Activated naive CD4-positive, alpha-beta T cell (primary cell): ENCODE measurements at places on chromosomes 2 and 18.

DNA sequence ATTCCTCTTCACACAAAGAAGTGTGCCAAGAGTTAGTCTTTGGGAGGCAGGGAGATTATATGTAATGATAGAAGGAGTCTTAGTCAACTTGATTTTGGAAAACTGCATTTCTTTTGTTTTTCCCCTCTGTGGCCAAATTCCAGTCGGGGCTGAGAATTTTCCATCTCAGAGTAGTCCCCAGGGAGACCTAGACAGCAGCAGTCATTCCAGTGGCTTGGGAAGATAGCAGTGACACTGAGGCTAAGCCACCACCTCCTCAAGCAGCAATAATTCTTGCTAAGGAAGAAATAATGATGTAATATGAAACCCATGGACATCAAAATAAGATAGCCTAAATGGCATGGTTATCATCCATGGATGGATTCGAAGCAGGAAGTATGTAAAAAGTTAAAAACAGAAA lies 21.0 kb upstream of the CCDC141 start:
- DNase-seq = no peak

DNA sequence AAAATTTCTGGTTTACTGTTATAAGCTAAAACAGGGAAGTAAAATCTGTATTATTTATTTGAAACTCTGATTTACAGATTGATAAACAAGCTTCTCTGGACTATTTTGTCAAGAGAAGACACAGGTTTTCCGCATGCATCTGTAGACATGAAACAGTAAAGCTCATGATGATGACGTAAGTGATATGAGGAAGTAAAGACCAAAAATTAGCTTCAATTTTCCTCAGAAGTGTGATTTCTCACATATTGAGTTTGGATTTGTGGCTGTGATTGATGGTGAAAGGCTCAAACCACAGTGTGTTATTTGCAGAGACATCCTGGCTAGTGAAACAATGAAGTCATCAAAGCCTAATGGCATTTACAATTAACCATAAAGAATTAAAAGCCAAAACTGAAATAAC lies 12.6 kb upstream of the LONRF2 start:
- DNase-seq = no peak

DNA sequence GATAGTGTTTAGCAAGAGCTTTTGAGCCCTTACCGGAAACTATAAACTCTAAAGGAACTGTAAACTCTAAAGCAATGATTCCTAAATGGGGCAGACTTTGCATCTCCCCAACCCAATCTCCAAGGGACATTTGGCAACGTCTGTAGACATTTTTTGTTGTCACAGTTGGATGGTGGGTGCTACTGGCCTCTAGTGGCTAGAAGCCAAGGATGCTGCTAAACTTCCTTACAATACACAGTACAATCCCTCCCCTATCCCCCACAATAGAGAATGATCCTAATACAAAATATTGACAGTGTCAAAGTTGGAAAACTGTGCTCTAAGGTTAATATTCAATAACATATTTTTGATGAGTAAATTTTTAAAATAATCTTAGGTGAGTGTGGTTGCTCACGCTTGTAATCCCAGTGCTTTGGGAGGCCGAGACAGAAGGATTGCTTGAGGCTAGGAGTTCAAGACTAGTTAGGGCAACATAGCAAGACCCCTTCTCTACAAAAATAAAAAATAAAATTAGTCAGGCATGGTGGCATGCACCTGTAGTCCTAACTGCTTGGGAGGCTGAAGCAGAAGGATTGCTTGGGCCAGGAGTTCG lies 66.7 kb downstream of the PTPN4 start:
- DNase-seq = no peak

DNA sequence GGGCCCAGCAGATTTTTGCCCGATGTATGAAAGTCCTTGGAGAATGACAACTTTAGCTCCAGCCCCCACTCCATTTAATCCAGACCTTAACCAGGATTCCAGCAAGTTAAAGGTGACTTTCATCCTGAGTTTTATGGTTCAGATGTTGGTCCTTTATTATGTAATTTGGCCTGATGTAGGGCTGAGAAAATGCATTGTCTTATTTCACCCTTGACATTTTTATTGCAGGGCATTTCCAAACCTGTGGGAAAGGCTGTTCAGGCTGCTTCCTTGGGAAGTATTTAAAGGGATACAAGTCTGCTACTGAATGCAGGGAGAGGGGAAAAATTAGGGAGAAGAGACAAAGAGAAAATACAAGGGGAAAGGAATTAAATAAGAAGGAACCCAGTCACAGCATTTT lies 48.8 kb downstream of the ASB1 start:
- DNase-seq = no peak

- DNase-seq = peak; percentile 86
These were observed 405 bp downstream of the SP3 start for GRCh38 chr2:173964565-173965371.

DNA sequence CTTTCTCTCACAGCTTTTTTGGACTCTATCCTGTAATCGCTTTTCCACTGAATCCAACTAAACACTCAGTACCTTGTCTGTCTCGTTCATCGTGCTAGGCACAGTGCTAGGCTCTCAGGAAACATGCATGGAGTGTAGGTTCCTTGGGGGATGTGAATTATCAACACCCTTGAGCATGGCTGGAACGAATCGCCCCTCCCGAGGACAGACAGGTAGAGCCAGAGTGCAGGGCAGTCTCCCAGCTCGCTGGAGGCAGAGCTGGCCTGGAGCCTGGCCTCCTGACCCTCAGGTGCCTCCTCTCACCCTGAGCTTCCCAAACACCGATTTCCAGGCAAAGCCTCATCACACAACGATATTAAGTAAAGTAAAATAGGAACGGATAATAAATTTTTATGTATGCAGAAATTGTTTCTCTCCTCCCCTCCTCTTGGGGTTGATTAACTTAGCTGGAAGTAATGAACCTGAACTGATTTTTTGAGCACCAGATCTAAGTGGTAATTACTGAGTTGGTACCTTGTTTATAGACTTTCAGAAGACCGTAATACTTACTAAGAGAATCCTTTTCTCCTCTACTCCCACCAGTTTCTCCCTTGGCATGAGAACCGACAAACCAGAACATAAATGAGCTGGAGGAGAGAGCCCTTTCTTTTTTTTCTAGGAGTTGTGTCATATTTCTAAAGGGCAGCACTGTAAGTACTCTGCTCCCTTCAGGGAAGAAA lies 90.5 kb downstream of the MSH2 start:
- no peak for DNase-seq

DNA sequence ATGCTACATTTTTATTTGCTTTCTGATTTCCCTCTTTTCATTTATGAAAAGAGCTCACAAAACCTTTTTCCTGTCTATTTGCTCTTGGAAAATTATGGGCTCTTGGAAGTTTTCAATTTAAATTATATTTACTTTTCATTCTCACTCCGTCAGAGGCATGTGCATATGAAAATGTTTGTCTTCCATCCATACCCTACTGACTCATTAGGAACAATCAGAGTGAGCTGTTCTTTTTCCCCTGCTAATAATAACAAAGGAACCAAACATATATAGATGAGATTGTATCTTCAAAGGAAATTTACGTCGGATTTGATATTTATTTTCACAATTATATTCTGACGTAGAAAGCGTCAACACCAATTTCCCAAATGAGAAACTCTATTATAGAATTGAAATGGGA lies 1101.2 kb downstream of the TSN start:
- DNase-seq = no peak

DNA sequence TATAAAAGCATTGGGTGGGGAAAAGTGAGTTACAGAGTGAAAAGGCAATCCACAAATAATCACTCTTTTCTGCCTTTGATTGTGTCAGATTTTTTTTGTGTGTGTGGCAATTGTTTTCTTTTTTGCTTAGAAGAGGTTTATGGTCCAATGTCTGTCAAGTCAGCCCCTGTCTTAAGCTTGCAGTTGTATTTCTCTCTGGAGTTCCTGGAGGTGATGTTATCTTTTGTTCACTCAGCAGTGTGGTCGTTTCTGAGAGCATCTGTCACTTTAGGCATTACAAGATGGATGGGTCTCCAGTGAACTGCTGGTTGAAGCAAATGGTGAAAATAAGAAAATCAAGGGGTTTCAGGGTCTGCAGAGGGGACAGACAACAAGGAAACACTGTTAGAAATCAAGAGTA lies 121.3 kb downstream of the GREB1L start:
- DNase-seq = no peak

DNA sequence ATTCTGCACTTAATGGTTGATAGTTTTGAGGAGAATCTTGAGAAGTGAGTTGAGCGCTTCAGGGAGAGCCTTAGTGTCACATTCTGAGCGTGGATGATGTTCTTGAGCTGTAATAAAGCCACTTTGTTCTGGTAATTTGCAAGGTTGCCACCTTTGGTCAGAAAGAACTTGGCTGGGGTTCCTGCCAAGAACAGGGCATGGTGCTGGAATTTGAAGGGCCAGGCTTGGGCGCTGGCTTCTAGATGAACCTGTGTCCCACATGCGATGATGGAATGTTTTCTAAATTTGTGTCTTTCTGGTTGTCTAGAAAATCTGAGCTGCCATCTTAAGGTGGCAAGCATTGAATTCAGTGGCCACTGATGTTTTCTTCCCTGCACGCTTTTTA lies 124.1 kb upstream of the EML6 start:
- no peak for DNase-seq

- no peak for DNase-seq
These were observed 229.6 kb upstream of the ID2 start for GRCh38 chr2:8452296-8452695.

GRCh38 chr18:49725809-49726674 lies 87.3 kb downstream of the ACAA2 start:
- DNase-seq = no peak

- no peak for DNase-seq
These were observed 17.7 kb upstream of the ACOXL start for GRCh38 chr2:110714452-110715224.

- no peak for DNase-seq
These were observed 410.3 kb downstream of the LRATD1 start for GRCh38 chr2:15042801-15043217.

- DNase-seq = no peak
These were observed 196.0 kb downstream of the PAX3 start for GRCh38 chr2:222102575-222103349.

GRCh38 chr2:231904161-231904611 lies 22.0 kb downstream of the NPPC start:
- no peak for DNase-seq

DNA sequence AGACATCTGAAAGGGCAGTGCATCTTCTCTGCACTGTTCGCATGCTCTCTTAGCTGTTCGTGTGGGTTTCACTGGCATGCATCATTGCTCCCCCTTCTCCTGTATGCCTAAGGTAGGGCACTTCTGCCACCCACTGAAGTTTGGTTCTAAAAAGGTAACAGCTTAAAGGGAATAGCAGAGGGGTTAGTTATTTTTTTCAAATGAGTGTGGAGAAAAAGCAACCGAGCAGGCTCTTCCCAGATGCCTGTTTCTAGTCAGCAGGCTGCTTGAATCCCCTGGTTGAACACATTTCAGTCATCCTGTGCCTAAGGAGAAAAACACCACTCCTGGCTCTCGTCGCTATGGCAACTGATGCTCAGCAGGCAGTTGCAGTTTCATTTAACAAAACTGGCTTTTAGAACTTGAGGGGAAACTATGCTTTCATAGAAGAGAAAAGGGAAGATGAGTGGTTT lies 69.8 kb upstream of the GALNT3 start:
- no peak for DNase-seq

GRCh38 chr18:37575646-37576045 lies 10.0 kb upstream of the CELF4 start:
- DNase-seq = no peak

DNA sequence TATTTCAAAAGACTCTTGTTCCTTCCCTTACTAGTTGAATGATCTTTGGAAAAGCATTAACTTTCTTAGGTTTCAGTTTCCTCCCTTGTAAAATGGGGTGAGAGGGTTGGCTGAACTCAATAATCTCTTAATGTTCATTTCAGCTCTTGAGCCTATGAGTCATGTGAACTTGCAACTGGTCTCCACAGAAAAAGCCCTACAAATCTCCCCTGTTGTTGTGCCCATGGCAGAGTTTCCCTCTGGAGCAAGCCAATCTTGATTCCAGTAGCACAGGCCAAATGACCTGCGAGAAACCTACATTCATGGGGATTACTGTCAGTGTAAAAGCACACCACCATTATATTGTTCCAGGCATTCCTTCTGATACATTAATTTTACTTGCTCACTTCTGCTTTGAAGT lies 388.9 kb downstream of the ALK start:
- no peak for DNase-seq

- no peak for DNase-seq
These were observed 445.3 kb downstream of the SLC4A3 start for GRCh38 chr2:220072669-220073220.

DNA sequence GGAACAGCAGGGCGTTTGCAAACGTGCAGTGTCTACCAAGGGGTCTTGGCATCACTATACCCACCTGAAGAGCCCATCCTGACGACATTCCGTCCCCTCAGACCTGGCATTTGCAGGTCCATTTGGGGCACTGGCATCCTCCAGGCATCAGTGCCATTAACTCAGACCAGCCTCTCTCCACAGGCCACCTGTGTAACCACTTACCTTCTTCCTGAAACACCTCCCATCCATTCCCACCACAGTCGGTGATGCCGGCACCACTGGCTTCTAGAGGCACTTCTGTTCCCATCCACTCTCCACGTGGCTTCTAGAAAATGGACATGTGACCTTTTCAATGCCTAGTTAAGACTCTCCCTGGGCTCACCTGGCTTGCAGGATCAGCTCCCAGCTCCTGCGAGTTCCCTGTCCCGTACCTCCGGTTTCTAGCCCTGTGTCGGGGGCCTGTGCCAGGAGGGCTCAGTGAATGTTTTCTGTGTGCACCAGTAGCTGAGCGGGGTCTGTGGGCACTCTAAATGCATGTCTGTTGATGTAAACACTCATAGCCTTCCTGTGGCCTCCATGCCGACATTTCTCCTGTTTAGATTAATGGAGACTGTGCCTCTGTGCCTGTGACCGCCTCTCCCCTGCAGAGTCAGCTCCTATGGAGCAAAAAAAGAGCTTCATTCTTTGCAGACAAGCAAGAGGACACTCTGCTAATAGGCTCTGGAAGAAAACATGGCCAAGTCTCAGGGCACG lies 458.0 kb upstream of the HS6ST1 start:
- no peak for DNase-seq

DNA sequence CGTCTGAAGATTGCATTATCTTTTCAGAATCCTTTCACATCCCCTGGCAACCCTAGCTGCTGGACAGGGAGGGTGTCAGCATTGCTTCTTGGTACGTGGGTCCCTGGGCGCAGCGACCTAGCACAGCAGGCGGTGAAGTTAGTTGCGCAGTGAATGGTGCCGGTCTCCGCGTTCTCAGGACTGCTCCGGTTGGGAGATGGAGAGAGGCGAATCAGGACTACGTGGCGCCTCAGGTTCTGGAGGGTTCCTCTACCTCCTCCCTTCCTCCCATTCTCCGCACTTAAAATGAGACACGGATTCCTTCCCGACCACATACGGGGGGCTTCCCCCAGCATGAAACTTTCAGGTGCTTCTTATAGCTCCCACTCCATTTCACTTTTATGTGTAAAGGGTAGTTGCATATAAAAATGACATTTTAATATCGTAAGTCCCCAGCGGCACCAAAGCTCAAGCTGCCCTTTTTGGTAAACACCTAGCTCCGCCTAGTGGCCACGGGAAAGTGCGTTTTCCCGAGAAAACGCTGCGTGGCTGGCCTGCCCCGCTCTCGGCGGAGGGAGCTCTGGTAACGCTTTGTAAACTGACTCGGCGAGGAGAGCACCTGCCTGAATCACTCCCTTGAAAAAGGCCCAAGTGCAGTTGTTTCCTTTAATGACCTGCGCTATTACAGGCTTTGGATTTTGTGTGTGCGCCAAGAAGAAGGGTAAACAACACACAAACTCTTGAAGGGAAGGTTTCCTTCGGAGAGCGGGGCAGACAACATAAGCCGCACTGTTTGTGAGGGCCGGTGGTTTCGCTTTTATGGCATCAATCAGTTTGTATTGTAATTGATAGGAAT lies 32.9 kb upstream of the INHBB start:
- peak; percentile 62 for DNase-seq
